ENCODE measurements at places on chromosomes 3 and 15.

GRCh38 chr3:12473511-12473910, 10.8 kb upstream of the TSEN2 start:
- no peak for DNase-seq

- DNase-seq: no peak
Measured at GRCh38 chr15:80411788-80412288, 7.7 kb downstream of the ARNT2 start.

GRCh38 chr15:56805466-56806147, 72.3 kb upstream of the ZNF280D start:
- DNase-seq: no peak

GRCh38 chr3:70557976-70558375, 245.5 kb upstream of the MDFIC2 start:
- no peak for DNase-seq

DNA sequence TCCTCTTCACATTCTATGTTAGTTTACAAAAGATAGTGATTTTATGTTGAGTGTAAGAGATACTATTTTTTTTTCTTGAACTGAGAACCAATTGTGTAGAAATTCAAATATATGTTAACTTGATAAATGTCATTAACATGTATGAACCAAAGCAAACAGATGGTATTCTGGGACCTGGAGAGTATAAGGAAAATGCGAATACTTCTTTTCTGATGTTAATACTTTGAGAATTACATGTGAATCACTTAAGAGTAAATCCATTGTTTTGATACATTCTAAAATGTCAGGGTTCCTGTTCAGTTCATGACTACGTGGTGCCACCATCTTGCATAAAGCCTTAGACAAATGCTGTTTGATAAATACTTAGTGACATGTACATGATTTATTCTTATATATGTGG, 541.3 kb downstream of the FGF12 start:
- no peak for DNase-seq

DNA sequence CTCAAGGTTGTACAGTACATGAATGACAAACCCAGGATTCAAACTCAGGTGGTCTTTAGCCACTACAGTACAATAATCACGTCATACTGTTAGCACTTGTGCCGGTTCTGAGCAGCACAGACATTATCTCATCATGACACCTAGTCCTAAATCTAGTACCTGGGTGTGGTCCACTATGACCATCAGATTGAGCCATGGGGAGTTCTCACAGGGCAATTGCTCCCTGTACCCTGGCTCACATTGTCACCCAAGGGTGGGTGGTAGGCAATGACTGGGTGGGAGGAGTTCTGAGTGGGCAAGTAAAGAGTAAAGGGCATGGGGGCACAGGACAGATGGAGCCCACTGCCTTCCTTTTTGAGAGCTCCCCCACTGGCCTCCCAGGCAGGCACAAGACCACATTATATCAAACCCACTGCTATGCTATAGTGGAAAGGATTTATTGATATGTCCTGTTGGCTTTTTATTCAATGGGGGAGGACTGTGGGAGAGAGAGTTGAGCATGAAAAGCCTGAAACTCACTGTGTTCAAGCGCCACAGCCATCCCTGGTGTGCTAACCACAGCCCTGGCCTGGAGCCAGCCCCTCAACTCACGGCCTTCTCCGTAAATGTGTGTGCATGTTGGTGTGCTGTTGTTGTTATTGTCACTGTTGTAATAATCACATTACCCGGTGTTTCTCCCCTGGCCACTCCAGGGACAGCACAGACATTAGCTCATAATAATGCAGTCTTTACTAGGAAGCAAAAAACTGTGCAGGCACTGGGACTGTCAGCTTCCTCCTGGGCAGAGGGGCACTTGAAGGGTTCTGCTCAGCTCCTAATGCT, 27.3 kb downstream of the ADCY5 start:
- no peak for DNase-seq

DNA sequence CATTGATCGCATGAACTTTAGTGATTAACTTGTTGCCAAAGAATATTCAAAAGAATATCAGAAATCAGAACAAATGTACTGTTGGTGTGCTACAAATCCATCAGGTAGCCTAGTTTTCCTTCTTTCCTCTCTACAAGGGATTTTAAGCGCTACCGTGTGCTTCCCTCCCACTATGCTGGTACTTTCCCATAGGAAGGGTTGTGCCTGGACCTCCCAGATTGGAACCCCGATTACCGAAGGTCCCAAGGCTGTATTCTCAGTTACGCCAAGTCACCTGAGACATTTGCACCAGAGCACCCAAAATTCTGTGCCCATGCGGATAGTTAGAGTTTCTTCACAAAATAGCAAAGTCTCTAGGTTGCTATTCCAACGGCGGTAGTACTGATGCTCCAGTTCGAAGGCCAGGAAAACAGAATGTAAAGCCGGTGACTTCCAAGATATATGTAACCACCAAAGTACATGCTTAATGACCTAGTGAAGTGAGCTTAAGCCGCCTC, 23.4 kb upstream of the GATM start:
- DNase-seq: no peak

DNA sequence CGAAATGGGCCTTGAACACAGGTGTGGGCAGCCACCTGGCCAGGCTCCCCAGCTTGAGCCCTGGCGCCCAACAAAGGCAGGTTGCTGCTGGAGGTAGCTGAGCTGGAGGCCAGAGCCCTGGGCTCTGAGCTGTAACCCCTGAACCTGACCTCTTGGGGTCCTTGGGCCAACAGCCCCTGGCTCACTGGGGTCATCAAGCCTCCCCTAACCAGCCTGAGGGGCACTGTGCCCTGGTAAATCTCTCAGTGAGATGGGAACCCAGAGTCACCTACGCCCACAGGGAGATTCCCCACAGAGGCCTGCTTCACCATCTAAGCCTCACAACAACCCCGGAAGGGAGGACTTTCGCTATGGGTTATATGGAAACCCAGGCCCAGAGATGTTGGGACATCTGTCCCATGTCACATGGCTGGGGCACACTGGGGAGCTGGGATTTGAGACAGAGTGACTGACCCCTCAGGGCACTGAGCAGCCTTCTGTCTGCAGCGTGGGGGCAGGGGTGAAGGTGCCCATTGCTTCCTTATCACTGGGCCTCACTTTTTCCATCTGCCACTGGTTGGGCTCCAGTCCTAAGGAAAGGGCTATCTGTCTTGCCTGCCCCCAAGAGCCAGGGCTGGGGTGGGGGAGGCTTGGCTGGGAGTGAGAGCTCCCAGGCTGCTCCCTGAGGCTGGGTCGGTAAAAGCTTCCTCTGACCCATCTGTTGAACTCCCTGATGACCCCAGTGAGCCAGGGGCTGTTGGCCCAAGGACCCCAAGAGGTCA, 59.1 kb downstream of the IQSEC1 start:
- DNase-seq: no peak

All from stimulated activated CD4-positive, alpha-beta T cell treated with anti-CD3 and anti-CD28 coated beads, Interleukin-1b, Interleukin-23, amount 100 ng/mL, for 1 hour (primary cell).